ENCODE measurements at places on chromosomes 13 and 19. TPM values are rescaled to one million over a fixed set of nuclear protein-coding genes. Genes with fewer than 3 reads are reported as not detected.

Gene MCEMP1
- not detected for total RNA-seq

Gene ATXN8OS
- not detected for total RNA-seq

Gene FGF21
- total RNA-seq: not detected

Gene CYP2F1
- not detected for total RNA-seq

Gene KLK4
- total RNA-seq: not detected

Gene ANKLE1
- 5.1 TPM for total RNA-seq

Gene ZNF554
- total RNA-seq: 10.5 TPM

Gene TGDS
- 15.9 TPM for total RNA-seq

DNA sequence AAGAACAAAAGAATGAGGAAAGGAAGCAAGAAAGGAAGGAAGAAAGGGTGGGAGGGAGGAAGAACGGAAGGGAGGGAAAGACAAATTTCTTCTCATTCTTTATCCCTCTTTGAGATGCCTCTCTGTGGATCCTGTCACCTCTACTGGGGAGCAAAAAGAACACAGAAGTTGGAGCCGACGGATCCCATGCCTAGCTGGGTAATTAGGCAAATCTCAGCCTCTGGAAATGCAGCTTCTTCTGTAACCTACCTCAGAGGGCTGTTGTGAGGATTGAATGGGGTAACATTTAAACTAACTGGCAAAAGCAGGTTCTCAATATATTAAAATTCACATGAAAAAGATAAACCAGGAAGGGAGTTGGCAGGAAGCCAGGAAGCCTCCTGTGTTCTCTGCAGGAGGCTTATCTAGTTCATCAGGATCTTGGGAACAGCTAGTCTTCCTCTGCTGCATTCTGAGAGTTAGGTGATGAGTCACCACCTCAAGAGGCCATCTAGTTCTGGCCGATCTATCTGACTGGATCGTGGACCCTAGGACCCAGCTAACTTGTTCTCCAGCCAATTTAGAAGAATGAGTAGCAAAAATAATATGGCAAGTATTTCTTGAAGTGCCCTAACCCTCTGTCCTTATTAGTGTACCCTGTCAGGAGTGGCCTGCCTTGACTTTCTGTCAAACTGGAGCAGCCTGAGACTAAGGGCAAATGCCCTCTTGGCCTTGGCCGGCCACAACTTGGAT, 15.2 kb upstream of the CPB2 start:
- no peak for DNase-seq

GRCh38 chr13:72316716-72317115, 410.7 kb downstream of the MZT1 start:
- no peak for DNase-seq

- DNase-seq: no peak
Measured at GRCh38 chr13:76873445-76873844, 12.8 kb downstream of the KCTD12 start.

DNA sequence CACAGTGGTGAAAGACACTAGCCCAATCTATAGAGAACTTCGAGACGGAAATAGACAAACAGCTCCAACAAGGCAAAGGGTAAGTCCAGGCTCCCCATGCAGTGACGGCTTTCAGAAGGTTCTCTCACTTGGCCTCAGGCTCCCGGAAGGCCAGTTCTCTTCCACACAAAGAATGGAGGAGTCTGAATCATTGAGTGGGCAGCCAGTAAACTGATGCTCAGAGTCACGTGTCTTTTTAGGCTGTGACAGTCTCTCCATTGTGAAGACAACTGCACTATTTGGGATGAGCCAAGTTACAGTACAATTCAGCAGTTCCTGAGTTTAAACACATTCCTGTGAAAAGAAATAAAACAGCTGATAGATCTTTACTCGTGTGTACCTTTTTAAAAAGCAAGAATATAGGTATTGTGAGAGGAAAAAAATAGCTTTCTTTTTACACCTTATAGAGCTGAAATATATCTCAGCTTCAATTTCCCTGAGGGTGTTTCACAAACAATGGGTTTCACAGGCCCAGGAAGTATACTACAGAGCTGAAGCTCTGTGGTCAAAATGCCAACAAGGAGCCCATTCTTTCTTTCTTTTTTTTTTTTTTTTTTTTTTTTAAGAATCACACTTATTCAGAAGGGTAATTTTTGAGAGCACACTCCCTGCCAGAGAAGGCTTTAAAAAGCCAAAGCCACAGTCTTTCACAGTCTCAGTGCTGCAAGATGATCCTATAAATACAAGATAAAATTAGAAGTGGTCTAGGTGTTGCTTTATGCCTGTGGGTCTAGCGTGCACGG, 135.1 kb downstream of the FREM2 start:
- no peak for DNase-seq

DNA sequence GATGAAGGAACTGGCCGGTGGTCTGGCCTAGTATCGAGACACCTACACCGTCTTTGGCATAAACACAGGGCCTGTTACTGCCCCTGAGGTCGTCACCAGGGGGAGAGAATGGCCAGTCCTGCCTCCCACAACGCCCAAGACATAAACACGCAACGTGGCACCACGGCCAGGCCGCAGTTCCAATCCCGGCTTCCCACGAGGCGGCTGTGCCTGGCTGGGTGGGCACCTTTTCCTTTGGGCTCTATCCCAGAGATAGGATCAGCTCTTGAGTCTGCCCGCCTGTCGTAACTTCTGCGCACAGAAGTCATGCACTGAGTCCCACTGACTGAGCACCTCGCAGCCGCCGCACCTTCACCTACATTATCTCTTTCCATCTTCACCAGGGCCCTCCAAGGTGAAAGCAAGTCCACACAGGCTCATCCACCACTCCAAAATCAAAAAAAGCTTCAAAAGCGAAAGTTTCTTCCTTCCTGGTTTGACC, 1.1 kb downstream of the MIER2 start:
- DNase-seq: no peak

DNA sequence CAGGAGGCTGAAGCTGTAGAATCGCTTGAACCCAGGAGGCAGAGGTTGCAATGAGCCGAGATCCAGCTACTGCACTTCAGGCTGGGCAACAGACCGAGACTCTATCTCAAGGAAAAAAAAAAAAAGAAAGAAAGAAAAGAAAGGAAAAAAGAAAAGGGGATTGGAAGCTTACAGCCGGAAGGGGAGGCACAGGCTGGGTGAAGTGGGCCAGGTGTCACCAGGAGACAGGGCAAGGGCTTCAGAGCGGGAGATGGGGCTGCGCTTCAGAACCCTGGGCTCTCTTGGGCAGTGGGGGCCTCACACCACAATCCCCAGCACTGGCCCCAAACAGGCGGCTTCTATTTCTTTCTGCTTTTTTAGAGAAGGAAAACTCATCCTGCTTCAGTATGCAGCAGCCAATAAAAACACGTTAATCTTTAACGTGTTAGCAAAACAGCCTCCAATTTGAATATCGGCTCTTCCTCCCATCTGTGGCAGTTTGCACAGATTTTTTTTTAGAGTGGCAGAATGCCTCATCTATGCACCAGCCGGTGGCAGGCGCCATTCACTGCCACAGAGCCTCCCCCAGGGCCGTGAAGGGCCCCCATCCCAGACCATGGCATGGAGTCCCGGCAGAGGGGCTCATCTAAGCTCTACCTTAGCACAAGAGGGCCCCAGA, 46.6 kb upstream of the C19orf12 start:
- no peak for DNase-seq

- DNase-seq: peak; percentile 77
Measured at GRCh38 chr13:99281811-99282263, 23.7 kb upstream of the GPR18 start.

DNA sequence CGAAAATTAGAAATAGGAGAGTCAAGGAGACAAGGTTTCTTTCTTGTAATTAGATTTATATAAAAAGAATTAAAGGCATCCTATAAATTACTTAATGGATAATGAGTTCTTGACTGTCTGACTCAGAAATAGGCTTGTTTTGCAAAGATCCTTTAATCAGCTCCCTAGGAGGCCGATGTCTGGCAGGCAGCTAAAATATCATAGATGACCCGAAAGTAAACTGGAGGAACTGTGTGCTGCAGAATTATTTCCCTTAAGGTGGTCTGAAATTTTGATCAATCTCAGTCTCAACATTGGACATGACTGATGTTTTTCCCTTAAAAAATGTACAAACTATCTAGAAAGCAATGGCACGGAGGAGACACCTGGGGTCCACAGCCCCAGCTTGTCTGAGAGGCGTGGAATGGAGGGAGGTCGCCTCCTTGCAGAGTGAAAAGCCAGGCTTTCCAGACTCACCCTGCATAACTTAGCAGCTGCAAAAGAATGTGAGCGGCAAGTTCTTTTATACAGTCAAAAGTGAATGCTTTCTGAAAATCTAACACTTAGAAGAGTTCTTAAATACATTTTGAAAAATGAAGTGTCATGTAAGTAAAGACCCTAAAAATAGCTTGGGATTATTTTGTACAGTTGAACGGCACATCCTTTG, 44.8 kb downstream of the MBNL2 start:
- no peak for DNase-seq

- no peak for DNase-seq
Measured at GRCh38 chr19:3593156-3593555, 7.9 kb downstream of the GIPC3 start.

DNA sequence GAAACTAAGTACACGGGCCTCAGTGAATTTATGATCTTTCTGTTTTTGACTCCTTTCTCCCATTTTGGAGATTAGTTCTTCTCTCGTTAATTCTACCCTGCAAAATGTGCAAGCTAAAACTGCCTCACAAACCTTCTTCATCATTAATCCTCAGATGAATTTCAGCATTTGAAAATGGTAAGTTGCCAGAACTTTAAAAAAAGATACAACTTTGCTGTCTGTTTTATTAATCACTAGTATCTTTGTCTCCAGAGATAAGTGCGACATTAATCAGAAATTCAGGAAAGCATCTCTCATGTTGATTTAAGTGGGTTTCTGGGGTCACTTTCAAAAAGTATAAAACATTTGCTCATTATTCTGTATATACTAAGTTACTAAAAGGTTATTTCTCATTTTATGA, 227.0 kb upstream of the RXFP2 start:
- DNase-seq: no peak

DNA sequence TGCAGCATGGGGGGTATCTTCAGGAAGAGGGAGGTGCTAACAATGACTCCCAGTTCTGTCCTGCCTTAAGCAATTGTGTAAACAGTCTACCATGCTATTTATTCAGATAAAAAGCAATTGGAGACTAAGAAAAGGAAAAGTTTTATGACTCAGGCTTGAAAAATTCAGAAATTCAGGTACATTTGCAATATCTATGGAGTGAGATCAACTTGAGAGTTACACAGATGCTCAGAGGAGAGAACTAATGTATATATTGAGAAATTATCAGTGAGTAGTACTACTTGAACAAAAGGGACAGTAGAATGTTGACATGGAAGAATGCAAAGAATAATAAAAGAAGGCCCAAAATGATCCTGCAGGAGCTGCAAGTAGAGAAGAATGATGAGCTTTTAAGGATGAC, 277.6 kb upstream of the DACH1 start:
- DNase-seq: no peak

GRCh38 chr13:63651394-63651793, 2235.7 kb upstream of the PCDH20 start:
- no peak for DNase-seq

DNA sequence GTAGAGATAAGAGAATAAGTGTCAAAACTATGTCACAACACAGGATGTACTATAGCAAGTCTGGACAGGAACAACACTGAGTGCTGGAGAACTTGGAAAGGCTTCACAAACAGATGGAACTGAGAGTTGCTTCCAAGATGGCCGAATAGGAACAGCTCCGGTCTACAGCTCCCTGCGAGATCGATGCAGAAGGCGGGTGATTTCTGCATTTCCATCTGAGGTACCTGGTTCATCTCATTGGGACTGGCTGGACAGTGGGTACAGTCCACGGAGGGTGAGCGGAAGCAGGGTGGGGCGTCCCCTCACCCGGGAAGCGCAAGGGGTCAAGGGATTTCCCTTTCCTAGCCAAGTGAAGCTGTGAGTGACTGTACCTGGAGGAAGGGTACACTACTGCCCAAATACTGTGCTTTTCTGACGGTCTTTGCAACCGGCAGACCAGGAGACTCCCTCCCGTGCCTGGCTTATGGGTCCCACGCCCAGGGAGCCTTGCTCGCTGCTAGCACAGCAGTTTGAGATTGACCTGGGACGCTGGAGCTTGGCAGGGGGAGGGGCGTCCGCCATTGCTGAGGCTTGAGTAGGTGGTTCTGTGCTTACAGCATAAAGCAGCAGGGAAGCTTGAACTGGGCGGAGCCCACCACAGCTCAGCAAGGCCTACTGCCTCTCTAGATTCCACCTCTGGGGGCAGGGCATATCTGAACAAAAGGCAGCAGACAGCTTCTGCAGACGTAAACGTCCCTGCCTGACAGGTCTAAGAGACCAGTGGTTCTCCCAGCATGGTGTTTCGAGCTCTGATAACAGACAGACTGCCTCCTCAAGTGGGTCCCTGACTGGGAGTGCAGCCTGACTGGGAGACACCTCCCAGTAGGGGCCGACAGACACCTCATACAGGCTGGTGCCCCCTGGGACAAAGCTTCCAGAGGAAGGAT, 46.0 kb downstream of the USP12 start:
- no peak for DNase-seq

DNA sequence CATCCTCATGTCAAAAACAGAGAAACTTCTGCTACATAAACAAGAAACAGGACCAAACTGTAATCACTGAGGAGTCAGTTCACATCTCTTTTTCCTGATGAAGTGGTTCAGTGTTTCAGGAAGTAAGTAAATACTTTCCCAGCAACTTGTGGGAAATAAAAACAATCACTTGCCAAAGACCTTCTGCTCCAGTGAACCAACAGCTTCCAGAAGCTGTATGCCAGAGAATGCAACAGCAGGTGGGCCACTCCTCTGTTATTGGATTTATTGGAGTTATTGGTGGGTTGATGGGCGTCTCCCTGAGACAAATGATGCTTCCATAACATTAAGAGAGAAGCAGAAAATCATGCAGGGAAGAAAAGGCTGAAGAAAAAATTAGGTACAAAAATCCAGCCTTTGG, 9.9 kb downstream of the SLC6A16 start:
- DNase-seq: no peak

GRCh38 chr13:102039264-102039663, 362.6 kb downstream of the FGF14 start:
- no peak for DNase-seq

DNA sequence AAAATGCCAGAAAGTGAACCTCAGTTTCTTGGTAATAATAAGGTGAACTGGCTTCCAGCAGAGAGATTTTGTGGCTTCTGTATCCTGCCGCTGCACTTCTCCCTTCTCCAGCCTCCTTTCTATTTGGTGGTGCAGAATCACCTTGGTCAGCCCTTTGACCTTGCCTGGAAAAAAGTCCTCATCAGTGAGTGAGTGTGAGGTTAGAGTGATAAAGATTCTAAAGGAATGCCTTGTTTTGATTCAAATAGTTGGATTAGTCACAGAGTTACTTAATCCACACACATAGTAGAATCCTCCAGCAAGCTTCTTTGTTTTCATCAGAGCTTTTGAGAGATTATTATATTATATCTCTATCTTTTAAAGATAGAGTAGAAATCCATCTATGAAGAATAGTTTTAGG, 140.9 kb downstream of the KCNRG start:
- no peak for DNase-seq

- DNase-seq: no peak
Measured at GRCh38 chr13:30593001-30593400, 24.7 kb upstream of the USPL1 start.

DNA sequence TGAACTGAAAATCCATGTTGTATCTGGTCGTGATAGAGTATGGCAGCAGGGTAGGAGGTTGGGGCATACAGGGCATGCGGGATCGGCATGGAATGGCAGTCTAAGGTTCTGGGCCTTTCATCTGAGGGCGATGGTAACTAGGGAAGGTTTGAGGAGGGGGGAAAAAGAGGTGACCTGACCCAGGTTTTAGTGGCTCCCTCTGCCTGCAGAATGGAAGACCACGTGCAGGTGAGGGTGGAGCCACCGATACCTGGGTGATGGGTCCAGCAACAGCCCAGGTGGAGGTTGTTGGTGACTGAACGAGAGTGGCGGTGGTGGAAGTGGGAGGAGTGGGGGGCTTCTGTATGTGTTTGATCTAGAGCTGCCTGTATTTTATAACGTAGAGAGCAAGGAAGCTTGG, 3.8 kb downstream of the ZNF749 start:
- no peak for DNase-seq
